Activated T-helper 1 cell treated with anti-CD3 and anti-CD28 coated beads, Interleukin-2, amount 50 U/mL, for 16 hours (primary cell): ENCODE measurements at places on chromosomes 7 and 10.

- no peak for DNase-seq
Observed at GRCh38 chr7:15862781-15863165, 176.3 kb upstream of the MEOX2 start.

GRCh38 chr10:122207596-122207995, 63.5 kb upstream of the BTBD16 start:
- no peak for DNase-seq

DNA sequence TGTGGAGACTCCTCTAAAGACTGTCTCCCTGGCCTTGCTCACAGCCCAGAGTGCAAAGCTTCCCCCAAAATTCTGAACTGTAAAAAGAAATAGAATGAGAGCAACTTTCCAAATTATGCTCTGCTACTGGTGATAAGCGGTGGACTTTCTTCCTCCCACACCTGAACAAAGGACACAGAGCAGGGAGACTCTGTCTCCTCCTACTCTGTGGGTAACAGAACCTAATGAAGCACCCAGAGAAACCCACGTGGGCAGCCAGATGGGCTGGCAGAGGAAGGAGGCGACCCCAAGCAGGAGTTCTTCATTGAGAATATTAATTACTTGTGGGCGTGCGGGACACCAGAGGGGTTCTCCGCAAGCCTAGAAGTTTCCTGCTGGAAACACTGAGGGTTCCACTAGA, 139.5 kb downstream of the KMT2E start:
- DNase-seq: no peak

DNA sequence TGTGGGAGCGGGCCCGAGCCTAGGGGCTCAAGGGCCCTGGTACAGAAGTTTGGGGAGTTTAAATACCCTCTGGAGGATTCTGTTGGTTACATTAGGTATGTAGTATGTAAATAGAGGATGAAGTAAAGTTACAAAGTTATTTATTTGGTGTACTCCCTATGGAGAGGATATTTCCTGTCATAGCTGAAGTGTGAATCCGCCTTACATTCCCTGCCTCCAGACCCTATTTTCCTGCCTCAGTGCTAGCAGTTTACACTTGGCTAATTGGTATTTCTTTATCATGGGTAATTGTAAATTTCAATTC, 60.6 kb upstream of the KLF14 start:
- no peak for DNase-seq

- no peak for DNase-seq
Observed at GRCh38 chr10:33009244-33010131, 51.5 kb upstream of the ITGB1 start.

DNA sequence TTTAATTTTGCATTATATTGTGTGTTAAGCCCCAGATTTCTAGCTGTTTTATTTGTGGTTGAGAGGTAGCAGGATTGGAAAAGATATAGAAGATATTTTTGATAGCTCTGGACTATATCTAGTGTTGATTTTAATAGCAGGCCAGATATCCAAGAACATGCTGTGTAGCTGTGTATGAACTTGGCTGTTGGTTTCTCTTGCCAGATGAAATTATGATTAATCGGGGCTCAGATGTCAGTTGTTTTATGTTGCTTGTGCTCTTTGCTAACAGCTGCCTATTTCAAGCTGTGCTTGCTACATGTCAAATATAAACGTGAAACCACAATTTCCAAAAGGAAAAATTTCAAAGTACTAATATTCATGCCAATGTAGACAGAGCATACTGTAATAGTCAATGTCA, 141.1 kb downstream of the GRM3 start:
- no peak for DNase-seq

DNA sequence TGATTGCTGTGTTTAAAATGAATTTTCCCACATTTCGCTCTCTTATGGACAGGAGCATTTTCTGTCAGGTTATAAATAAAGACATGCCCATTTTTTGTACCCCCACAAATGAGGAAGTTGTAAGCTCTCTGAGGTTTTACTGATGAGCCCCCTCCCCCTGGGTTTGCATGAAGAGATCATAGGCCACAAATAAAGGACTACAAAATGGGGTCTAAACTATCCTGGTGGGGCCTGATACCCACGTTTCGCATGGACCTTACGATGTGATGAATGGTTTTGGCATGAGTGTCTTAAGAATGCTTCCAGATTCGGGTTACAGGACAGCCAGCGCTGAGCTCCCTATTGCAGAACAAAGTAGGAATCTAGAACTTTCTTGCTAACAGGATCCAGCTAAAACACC, 5.8 kb downstream of the IKZF1 start:
- DNase-seq: no peak

GRCh38 chr10:24269476-24269875, 60.5 kb downstream of the KIAA1217 start:
- DNase-seq: no peak

DNA sequence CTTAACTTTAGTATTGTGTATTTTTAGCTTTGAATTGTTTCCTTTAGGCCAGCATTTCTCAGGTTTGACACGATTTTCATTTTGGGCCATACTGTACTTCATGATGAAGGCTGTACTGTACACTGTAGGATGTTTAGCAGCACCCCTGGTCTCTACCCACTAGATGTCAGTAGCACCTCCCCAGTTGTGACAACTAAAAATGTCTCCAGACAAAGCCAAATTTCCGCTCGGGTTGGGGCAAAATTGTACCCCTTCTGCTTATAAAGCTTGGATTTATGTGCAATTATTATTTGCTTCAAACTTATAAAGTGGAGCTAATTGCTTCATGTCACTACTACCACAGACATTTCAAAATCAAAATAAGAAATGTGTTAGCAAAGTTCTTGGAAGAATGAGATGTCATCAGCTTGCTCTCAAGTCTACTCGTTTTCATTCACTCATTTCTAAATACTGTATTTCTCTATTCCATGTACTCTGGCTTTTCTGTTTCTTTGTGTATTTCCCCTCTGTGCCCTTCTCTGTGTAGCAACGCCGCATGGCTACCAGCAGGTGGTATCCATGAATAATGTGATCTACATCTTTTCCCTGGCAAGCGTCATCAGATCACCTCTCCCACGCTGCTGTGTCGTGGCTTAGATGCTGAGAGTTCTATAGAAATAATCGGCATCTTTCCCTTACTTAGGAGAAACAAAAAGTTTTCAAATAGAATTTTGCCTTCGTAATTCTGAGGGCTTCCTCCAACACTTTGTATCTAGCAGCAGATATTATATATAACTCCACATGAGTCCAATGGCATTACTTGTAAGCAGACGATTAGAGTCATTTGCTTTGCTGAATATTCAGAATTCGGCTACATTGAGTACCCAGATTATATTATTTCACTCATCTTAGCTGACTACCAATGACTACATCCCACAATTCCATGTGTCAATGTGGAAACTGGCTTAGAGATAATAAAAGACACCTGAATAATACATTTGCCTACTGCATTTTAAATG, 47.8 kb upstream of the CALCR start:
- no peak for DNase-seq

GRCh38 chr7:4014346-4015050, 667.6 kb upstream of the FOXK1 start:
- no peak for DNase-seq

DNA sequence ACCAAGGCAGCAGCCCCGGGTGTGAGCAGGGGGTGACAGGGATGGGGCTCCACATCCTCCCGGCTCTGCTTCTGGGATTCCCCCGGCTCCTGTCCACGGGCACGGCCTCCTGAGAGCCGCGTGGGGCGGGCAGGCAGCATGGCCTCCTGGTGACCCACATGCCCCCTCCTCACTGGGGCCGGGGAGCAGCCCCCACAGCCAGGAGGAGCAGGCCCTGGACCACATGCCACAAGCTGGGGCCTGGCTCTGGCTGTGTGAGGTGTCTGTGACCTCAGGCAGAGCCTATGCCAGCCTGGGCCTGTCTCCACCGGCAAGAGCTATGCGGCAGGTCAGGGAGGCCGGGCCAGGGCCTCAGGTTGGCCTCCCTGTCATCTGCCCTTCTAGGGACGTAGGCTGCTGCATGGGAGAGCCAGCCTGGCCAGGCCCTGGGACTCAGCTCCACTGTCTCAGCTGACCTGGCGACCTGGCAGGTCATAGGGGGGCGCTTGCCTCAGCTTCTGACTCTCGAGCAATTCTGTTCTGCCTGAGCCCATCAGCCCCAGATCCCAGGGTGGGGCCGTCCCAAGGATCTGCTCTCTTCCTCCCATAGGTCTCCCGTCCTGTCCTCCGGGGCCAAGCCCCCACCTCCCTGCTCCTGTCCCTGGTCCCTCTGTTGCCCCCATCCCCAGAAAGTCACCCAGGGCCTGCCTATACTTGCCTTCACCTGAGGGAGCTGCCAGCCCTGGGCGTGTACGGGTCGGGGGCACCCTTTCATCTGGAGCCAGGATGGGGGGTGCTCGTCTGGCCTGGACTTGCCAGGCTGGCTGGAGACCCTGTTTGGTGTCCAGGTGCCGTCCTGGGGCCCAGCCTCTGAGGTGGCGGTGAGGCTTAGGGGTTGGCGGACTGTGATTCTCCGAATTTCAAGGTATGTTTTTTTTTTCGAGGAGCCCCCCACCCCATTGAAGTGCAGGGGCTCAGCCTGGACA, 3.9 kb upstream of the TMEM184A start:
- DNase-seq: no peak

DNA sequence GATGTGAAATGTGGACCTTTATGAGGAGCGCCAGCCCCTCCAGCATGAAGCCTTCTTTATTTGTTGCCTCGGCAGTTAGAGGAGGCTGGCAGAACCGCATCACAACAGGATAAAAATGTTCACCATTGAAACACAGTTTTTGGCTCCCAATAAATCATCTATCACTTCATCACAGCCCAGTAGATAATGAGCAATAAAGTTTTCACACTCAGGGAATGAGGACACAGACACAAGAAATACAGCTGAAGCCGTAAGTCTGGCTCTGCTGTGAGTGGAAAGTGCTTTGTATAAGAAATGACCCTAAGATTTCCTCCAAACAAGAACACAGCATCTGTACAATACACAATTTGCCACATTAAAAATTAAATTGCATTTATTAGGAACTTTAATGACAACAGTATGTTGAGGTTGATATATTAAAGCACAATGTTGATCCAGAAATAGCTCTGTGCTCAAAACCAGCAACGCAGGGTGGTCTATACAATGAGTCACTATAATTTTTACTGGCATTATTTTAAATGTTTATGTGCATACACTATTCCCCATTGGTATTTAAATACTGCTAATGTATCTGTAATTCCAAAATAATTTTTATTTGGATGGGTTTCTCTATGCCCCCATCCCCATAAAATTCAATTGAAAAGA, 301.8 kb upstream of the MGMT start:
- DNase-seq: no peak

GRCh38 chr10:32540691-32541470, 94.9 kb downstream of the CCDC7 start:
- no peak for DNase-seq
